Prostate gland (tissue), 2 donors: ENCODE measurements at places on chromosomes 16 and 17. TPM values are rescaled to one million over a fixed set of nuclear protein-coding genes. Genes with fewer than 3 reads are reported as not detected.
A peak's percentile ranks its signal among the peaks of the same experiment; 100 is the strongest.

- H3K27ac ChIP-seq: peak overlapping the region; percentile 99
- H3K27me3 ChIP-seq: no peaks in the 10 kb centered on the region
- H3K36me3 ChIP-seq: no peaks in the 10 kb centered on the region
- H3K4me1 ChIP-seq: peaks cover 15% of the 10 kb centered on the region
- DNase-seq: peak; percentile 21
- peak overlapping the region; percentile 95 for H3K4me3 ChIP-seq
Measured at GRCh38 chr16:9092282-9092977, 986 bp downstream of the HAPSTR1 start.

DNA sequence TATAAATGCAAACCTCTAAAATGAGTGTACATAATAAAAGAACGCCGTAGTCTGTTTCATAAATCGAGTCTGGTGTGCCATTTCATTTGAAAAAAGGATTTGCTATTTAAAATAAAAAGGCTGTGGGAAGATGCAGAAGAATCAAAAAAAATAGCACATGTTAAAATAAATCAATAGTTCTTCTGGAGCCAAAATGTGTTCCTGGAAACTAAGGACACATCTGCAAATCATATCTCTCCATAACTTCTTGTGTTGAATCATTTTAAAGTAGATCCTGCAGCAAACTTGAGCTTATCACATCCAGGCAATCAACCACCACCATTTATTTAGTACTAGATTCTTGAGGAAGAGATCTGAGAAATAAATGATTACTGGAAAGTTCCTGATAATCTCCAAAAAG is 29.0 kb downstream of the XPO6 start:
- H3K36me3 ChIP-seq: no peaks in the 10 kb centered on the region
- no peak for DNase-seq
- peaks cover 5% of the 10 kb centered on the region for H3K4me1 ChIP-seq

- H3K4me3 ChIP-seq: no peak overlapping the region
- no peaks in the 10 kb centered on the region for H3K4me1 ChIP-seq
- no peaks in the 10 kb centered on the region for H3K36me3 ChIP-seq
- DNase-seq: no peak
Measured at GRCh38 chr16:86794216-86794864, 216.0 kb downstream of the FOXL1 start.

DNA sequence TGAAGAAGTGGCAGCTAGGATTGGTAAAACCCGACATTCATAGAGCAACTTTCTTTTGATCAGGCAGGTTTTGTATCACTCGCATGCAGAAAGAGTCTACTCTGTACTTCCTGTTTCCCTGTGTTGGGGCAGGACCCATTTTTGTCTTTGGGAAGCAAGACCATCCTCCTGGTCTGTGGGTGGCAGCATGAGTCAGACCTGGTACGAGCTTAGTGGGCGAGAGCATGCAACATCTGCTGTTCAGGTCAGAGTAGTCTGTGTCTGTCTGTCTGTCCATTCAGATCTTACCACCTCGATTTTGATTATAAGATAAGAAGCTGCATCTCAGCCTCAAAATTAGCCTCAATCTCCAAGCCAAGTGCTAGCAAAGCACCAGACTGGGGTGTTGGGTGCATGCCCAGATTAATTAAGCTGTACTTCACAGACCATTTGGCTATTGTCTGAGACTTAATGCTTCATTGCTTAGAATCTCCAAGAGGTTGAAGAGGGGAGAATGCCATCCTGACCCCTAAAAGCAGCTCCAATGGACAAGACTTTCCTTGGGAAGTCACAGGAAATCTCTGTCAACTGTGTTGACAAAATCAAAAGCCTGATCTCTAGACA is 110.9 kb downstream of the XYLT1 start:
- no peak overlapping the region for H3K4me3 ChIP-seq
- no peaks in the 10 kb centered on the region for H3K36me3 ChIP-seq
- H3K4me1 ChIP-seq: no peaks in the 10 kb centered on the region
- H3K27ac ChIP-seq: no peak overlapping the region
- H3K27me3 ChIP-seq: no peaks in the 10 kb centered on the region

The MYH13 gene
- total RNA-seq: 0.28 TPM

GRCh38 chr17:45098081-45098868 is 34.0 kb downstream of the PLCD3 start:
- H3K27ac ChIP-seq: no peak overlapping the region
- H3K36me3 ChIP-seq: peaks cover 7% of the 10 kb centered on the region
- no peak overlapping the region for H3K4me3 ChIP-seq
- peaks cover 5% of the 10 kb centered on the region for H3K4me1 ChIP-seq
